ENCODE measurements at places on chromosomes 1 and 21.

DNA sequence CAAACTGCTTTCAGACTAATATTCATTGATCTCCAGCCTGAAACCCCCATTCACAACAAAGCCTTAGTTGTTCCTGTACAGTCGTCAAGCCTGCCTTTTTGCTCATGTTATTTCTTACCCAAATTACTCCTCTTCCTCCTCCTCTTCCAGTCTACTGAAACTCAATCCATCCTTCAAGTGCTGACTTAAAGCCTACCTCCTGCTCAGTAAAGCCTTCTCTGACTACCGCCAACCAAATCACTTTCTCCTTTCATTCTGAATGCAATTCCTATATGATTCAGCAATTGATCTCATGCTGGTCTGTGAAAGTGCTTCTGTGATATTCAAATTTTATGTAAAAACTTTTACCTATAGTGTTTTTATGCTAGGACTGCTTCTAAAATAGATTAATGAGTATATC, 18.6 kb downstream of the TAF5L start:
- DNase-seq, result no peak

DNA sequence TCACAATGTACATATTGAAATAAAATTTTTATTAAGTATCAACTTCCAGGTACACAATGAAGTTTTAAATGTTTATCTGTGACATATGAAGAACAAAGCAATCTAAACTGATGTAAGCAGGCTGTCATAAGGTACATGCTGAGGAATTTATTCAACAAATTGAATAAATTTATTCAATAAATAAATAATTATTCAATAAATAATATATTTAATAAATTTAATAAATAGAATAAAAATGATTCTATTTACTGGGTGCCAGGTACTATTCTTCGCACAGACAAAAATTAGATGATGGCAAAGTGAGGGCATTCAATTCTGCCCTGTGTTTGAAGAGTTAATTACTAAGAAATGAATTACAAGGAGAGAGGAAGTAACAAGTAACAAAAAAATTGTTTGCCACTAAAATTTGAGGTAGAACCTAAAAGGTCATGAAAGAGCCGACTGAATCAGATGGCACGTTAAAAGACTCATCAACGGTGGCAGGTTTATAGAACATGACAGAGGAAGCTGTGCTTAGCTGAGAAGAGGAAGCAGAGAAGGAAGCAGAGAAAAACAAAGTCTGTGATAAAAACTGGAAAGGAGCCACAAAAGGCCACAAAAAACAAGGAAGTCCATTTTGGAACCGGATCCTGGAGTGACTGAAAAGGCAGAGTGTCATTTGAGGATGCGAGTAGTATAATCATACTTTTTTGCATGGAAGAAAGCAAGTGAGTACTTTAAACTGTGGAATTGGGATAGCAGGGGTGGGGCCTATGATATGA, 2.2 kb upstream of the USP24 start:
- DNase-seq, result no peak

DNA sequence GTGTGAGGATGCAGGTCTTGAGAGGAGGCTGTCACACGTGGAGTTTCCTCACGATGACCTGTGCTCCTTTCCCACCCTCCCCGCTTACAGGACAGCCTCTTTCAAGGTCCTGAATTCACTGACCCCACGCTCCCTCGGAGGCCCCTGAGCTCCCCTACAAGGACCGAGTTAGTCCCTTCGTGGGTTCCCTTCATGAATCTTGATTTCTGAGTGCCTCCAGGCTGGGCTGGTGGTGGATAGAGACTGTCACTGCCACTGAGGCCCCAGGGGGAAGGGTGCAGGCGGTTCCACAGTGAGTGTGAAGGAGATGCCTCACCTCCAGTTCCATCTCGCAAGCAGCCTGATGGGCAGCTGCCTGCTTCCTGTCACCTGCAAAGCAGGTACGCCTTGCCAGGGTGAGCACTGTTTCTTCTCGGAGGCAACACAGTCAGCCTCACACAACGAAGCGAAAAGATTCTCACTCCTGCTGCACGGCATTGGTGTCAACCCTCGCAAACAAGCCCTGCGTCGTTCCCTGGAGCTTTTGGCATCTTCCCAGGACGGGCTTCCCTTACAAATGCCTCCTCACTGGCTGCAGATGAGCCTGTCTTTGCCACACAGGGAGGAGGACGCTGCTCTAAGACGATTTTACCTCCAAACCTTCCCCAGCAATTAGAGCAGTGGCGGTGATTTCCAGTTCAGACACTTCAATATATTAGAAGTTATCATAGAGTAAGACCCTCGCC, 26.7 kb upstream of the PCP4 start:
- no peak for DNase-seq

DNA sequence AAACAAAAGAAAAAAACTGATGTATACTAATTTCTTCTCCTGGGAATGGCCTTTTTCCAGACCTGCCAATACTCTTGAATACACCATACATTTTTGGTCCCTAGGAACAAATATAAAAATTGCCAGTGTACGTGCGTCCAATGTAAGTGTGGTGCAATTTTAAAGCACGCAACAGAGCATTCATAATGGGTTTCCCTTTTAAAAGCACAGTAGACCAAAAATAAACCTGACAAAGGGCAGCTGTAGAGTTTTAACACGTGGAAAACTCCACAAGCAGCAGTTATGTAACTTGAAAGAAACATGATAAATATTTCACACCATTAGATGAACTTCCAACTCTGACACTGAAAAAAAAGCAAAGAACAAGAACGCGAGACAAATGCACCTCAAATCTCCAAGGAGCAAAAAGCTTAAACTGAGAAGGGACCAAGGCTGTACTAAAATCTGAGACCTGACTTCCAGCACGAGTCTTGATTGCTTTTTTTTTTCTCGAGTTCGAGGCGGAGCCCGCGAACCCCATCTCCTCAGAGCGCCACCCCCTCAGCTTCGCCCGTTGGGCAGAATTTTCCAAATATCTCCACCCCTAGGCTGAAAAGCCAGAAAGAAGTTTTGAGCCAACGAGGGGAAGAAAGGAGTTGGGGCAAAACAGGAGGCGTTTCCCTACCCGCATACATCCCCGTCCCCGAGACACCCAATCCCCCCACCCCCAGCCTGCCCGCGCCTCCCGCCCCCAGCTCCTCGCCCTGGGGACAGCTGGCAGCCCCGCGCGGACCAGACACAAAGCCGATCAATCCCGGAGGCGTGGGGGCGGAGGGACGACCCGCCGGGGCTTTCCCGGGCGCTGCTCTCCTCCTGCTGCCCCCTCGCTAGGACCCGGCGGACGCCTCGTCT, at the start of gene JAM2:
JAM2 (plus strand) TSS at position 599 of the 891 bp plus-strand sequence. CDS start 564 bp downstream, outside the sequence.
- no peak for DNase-seq

- DNase-seq, result no peak
These were observed 51.4 kb downstream of the DISC1 start for GRCh38 chr1:231678011-231678432.
